ENCODE measurements at places on chromosomes 11 and 22.

- DNase-seq: no peak
These were observed 3.4 kb downstream of the MRPL16 start for GRCh38 chr11:59807047-59807610.

DNA sequence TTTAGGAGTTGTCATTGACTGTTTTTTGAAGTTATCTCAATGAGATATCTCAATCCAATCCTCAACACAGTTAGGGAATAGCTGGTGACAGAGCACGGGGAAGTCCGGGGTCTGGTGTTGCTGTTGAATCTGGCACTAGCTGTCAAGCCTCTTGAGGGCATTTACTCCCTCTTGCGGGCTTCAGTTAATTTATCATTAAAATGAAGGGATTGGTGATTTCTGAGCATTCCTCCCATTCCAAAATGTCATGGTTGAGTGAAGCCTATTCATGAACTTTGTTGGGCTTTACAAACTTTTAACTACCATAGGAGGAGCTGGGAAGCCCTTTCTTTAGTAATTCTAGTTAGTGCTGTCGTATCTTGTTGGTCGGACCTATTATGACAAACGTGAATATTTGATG, 40.2 kb downstream of the UVRAG start:
- no peak for DNase-seq

DNA sequence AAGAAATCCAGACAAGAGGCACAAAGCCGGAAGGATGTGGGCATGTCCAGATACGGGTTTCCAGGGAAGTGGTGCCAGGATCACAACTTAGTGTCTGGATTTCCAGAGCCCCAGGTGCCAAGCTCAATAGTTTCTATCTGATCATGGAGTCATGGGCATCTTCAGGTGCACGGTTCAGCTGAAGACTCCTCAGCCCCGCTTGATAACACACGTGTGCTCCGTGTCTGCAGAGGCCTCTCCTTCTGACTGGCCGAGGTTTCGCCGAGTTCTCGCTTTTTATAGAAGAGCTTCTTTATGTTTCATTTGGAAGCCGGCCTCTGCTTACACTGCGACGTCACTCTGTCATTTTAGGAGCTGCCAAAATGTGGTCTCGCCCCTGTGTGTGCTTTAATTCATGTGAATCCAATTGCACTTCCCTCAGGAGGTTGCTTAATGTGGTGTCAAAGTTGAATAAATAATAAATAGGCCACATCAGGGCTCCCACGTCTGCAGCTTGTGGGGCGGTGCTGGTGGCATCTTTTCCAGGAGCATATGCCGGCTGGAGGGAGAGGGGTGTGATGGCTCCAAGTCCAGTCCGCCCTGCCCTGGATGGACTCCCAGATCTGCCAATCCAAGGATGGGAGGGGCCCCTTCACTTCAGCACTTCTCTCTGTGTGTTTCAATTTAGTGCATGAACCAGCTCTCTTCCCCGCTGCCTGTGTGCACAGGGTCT, 1410.8 kb downstream of the TBC1D22A start:
- DNase-seq: no peak

GRCh38 chr22:46417769-46418168, 82.3 kb downstream of the TRMU start:
- DNase-seq: no peak

GRCh38 chr11:109547356-109548027, 125.5 kb downstream of the C11orf87 start:
- DNase-seq: no peak

DNA sequence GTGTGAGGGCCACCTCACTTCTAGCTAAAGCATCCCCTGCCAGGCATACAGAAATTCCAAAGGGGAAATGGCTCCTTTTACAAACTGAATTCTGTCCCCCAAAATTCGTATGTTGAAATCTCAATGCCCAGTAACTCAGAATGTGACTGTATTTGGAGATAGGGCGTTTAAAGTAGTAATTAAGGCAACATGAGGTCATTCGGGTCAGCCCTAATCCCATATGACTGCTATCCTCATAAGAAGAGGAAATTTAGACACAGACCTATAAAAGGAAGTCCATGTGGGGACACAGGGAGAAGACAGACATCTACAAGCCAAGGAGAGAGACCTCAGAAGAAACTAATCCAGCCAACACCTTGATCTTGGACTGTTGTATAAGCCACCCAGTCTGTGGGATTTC, 119.1 kb downstream of the CHST1 start:
- no peak for DNase-seq

DNA sequence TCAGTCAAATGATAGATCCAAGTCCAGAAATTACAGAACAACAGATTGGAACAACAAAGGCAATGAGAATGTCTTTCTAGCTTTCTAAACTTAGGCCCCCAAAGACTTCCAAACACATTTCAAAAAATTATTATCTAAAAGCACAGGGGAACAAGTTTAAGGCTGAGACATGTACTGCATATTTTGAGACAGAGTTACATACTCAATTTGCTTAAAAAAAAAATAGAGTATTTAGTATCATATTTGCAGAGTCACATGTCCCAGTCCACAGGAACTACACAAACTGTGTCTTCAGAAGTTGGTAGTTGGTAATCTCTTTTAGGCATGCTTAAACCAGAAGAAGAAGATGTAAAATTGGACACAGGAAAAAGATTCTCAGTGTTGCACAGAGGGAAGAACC, 127.2 kb downstream of the MAML2 start:
- no peak for DNase-seq

DNA sequence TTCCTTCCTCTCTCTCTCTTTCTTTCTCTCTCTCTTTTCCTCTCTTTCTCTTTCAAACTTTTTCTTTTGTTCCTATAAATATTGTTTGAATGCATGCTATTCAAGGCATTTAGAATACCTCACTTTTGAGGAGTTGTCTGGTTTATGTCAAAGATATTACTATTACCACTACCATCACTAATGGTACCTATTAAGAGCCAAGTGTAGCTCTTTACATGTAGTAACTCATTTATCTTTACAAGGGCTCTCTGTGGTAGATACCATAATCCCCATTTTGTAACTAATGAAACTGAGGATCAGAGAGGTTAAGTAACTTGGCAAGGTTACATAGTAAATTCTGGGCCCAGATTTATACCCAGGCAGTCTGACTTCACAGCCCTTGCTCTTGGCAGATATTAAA, 116.0 kb downstream of the CSTPP1 start:
- no peak for DNase-seq

DNA sequence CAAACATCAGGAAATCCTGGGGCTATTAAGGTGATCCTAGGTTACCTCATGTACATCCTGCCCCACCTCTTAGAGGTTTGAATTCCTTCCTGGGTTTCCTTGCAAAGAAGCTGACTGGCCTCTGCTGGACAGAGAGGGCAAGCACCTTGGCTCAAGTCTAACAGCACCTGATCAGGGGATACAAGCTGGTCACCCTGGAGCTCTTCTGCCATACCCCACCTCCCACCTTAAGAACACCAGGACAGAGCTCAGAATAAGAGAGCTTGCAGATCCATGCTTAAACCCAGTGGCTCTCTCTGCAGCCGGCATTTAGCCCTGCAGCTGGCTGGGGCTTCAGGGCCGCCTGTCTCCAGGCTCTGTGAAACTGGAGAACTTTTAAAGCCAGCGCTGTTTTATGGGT, 386.6 kb upstream of the NARS2 start:
- DNase-seq: no peak

DNA sequence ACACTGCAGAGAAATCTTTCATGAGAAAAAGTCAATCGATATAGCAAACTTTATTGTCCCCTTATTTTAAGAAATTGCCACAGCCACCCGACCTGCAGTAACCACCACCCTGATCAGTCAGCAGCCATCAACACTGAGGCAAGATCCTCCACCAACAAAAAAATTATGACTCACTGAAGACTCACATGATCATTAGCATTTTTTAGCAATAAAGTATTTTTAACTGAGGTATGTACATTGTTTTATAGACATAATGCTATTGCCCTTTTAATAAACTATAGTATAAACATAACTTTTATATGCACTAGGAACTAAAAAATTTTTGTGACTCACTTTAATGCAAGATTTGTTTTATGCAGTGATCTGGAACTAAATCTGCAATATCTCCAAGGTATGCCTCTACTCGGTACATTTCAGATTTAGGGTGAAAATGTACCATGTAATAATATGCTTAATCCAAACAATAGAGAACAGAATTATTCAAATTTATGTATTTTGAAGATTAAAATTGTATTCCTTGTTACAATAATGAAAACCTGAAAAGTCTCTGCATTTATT, 79.2 kb upstream of the CEP126 start:
- DNase-seq: no peak

- DNase-seq: no peak
These were observed 78.1 kb downstream of the KIAA1671 start for GRCh38 chr22:25030636-25031035.

GRCh38 chr11:100791860-100792259, 104.8 kb downstream of the ARHGAP42 start:
- no peak for DNase-seq

- no peak for DNase-seq
These were observed 19.3 kb upstream of the MRGPRX2 start for GRCh38 chr11:19079643-19080440.

GRCh38 chr11:109133159-109133558, 288.8 kb upstream of the C11orf87 start:
- no peak for DNase-seq

DNA sequence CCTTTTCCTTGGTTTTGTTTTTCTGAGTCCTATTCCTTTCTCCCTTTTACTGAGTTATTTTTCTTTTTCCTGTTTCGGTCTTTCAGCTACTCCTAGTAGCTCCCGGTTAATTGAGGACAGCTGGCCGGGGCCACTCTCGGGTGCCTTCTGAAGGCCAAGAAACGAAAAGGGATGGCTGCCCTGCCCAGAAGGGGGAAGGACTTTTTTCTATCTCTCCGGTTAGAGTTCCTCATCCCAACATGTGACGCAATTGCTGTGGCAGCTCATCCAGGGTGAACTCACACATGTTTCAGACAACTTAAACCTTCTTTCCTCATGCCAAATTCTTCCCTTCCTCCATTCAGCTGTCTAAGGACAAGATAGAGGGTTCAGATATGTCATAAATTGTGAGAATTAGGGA, 83.6 kb downstream of the PIWIL4 start:
- no peak for DNase-seq

DNA sequence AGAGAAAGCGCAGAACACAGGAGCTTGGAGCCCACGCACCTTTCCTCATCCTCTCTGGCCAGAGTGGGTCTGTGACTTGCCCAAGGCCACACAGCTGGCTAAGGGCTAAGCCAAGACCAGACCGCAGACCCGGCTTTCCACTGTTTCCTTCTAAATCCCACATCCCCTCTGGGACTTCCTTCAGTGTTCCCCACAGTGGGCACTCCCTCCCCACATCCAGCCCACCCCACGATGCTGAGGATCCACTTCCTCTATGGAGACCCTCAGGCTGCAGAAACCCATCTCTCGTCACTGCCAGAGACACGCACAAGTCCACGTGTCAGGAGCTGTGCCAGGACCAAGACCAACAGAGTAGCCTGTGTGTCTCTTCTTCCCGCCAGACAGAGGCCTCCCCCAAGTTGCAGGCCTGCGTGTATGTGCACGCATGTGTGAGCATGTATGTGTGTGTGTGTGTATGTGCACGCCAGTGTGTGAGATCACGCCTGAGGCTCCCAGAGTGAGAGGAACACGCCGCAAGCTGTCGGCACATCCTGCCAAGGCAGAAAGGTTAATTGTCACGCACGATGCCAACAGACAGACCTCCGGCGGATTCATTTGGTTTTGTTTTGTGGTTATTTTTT, 21.6 kb downstream of the PDGFB start:
- DNase-seq: no peak

DNA sequence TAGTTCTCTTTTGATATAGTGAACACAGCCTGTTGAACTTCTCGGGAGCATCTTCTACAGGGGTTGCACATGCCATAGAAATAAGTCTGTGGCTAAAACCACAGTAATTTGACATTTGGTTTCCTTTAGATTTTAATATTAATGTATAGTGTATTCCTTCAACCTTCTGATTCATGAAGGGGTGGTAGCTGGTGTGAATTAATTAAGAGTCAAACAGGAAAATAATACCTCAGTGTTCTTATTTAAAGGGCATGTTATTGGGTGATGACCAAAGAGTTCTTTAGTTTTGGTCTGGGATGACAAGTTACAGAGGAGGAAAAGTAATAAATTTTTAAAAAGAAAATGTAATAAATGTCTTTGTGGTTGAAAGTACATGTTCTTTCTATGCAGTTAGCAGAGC, 86.8 kb downstream of the PDHX start:
- DNase-seq: no peak

- DNase-seq: no peak
These were observed 157.5 kb downstream of the ST3GAL4 start for GRCh38 chr11:126512741-126513715.

DNA sequence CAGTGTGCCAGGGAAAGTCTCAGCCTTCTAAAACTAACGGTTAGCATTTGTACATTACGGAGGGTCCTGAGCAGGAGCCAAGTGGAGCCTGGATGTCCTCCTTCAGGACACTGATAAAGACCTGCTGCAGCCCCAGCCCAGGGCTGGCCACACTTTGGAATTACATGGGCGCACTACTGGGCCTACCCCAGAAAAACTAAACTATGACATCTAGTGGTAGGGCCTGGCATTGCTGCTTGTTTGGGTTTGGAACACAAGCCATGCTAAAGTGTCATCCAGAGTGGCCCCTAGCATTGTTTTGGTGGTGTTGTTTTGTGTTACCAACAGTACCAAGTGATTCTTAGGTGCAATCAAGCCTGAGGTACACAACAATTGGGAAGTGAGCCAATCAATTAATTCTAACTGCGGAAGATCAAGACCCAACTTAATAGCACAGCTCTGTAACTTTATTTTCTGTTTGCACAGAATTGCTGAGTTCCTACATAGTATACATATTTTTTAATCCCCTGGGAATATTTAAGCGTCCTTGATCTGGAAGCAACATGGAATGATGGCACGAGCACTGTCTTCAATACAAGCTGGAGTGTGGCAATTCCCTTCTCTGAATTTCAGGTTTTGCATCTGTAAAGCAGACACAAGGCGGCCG, 340.7 kb downstream of the LARGE1 start:
- DNase-seq: peak; percentile 15

DNA sequence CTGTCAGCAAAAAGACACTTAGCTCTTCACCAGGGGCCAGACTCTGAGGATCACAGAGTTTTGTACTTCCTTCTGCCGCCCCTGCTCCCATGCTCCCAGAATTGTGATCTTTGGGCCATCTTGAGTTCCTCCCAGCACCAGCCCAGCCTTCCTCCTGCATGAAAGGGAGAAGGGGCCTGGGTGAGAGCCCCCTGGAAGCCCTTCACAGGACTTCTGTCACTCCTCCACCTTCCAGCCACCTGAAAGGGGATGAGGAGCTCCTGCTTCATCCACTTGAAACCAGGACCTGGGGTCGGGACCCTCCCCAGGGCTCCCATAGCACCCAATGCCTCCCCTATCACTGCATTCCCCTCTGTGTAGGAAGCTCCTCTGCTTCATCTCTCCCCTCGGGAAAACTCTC, 174.2 kb downstream of the BUD13 start:
- DNase-seq: no peak

- DNase-seq: no peak
These were observed 5.5 kb downstream of the B3GAT1 start for GRCh38 chr11:134406264-134407185.

- DNase-seq: no peak
These were observed 203.5 kb upstream of the MTNR1B start for GRCh38 chr11:92765965-92766371.

- no peak for DNase-seq
These were observed 37.7 kb upstream of the GNAZ start for GRCh38 chr22:23032658-23033057.

Data from stimulated activated CD4-positive, alpha-beta T cell treated with anti-CD3 and anti-CD28 coated beads, Interleukin-1b, Interleukin-23, amount 100 ng/mL, for 48 hours (primary cell).